A549 treated with GW870086 at 1 μM for 4 hours (cell line): ENCODE measurements at places on chromosomes 7 and 10. TPM values are rescaled to one million over a fixed set of nuclear protein-coding genes. Genes with fewer than 3 reads are reported as not detected.

Gene CEP55
- 53.5 to 73.6 TPM (median 65.2 TPM) in 5 replicates for total RNA-seq

Gene C10orf67
- 0.05 to 0.17 TPM (median 0.08 TPM) in 3 of 5 replicates, not detected in the others for total RNA-seq

Gene IFIT3
- total RNA-seq = 4.6 to 6.2 TPM (median 6.0 TPM) in 5 replicates

Gene HPS6
- total RNA-seq = 27.0 to 37.5 TPM (median 34.4 TPM) in 5 replicates

Gene PSAP
- total RNA-seq = 816 to 957 TPM (median 880 TPM) in 5 replicates
